NCI-H226 (cell line): ENCODE measurements at places on chromosomes 6 and 20.

DNA sequence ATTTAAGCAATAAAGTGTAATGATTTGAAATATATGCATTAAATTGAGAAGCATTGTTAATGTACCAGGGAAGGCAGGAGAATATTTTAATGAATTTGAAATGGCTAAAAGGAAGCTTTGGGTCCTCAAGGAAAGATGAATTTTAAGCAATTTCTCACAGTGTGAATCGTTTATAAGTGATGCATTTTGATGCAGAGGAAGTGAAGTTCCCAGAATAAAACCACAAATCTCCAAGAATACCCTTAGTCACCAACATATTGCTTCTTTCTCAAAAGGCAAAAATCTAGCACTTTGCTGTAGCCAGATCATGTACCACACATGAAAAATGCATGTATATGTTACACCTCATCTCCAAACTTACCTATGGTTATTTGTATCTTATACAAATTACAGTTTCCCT lies 11.7 kb downstream of the TPD52L1 start:
- DNase-seq = no peak

DNA sequence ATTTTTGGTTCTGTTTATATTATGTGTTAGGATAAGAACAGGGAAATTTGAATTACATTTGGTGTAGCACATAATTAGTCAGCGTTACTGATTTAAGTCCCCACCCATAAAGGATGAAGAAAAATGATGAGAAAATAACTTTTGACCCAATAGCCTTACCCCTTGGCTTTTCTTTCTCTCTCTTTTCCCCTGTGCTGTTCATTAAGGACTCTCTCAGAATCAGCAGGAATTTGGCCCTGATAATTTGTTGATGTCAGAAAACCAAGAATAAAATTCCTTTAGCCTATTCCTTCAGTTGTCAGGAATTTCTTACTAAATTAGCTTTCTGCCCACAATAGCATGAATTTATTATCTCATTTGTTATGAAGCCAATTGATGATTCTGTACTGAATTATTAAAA lies 18.5 kb downstream of the PLCB1 start:
- DNase-seq = no peak

GRCh38 chr20:16352751-16353416 lies 220.4 kb downstream of the KIF16B start:
- DNase-seq = no peak

GRCh38 chr6:25641940-25642666 lies 9.9 kb upstream of the SCGN start:
- no peak for DNase-seq

- DNase-seq = no peak
Observed at GRCh38 chr6:16729183-16729691, 32.0 kb downstream of the ATXN1 start.

GRCh38 chr6:64482631-64483030 lies 847.0 kb downstream of the PHF3 start:
- DNase-seq = no peak

DNA sequence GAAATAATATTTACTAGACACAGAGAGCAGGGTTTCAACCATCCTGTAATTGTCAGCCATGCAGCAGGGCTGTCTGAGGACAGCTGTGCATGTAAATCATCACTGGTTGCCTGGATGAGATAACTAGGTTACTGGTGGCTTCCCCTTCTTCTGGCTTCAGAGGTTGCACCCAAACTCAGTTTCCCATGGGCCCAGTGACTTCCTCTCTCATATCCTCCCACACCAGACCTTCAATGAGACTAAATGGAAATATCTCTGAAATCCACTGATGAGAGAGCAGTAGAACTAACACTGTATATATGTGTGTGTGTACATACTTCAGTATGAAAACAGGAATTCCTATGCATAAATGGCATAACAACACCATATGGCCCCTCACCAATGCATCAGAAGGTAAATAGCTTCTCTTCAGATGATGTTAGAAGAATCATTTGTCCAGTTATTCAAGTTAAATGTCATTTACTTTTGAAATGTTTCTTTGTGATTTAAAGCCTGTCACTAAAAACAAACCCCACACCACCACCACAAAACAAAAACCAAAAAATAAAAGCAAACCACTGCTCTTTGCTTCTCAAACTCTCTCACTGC lies 51.0 kb upstream of the IL20RA start:
- no peak for DNase-seq

DNA sequence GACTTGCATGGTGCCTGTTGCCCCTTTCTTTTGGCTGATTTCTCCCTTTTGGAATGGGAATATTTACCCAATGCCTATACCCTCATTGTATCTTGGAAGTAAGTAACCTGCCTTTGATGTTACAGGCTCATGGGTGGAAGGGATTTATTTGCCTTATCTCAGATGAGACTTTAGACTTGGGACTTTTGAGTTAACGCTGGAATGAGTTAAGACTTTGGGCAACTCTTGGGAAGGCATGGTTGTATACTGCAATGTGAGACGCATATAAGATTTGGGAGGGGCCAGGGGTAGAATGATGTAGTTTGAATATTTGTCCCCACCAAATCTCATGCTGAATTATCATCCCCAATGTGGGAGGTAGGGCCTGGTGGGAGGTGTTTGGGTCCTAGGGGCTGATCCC lies 75.5 kb downstream of the SYCP2 start:
- no peak for DNase-seq

DNA sequence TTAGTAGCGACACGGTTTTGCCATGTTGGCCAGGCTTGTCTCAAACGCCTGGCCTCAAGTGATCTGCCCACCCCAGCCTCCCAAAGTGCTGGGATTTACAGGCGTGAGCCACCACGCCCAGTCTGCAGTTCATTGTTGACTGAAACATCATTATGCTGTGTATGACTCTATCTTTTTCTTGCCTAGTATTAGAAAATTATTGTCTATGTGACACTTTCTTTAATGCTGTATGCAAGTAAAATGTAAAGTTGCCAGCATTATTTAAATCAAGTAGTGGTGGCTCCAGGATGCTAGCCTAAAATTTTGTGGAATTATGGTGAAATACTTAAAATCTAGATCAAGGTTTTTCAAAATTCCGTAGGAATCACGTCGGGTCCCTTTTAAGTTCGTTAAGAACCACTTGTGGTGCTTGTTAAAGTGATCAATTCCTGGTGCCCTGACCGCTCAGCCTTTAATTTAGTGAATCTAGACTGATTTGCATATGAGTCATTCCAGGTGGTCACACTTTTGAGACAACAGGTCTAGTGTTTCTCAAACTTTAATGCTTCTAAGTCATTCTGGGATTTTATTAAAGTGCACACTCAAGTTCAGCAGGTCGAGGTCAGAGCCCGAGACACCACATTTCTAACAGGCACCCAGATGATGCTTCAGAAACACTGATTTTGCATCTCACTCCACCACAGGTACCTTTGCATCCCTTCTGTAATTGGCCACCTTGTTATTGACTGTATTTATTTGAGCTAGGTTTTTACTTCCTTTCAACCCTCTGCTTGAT lies 132.6 kb upstream of the MTHFD1L start:
- no peak for DNase-seq
